Fibroblast of skin of left quadriceps (primary cell): ENCODE measurements at places on chromosomes 3 and 15.

- no peak for DNase-seq
Measured at GRCh38 chr15:71573599-71573998, 236.8 kb upstream of the NR2E3 start.

DNA sequence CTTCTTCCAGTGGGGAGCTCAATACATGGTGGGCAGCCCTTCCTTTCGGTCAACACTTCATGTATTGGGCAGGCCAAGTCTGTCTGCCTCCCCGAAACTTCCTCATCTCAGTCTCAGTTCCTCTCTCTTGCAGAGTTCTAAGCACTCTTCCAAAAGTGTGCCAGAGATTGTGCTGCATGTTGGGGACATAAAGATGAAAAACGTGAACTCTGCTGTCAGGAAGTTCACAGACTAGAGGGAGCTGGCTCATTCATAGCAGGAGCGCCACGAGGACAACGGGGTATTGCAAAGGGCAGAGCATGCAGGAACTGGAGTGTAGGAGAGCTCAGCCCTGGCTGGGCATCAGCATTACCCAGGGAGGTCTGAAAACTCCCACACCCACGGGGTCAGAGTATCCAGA lies 15.3 kb upstream of the EPHB3 start:
- DNase-seq = no peak

DNA sequence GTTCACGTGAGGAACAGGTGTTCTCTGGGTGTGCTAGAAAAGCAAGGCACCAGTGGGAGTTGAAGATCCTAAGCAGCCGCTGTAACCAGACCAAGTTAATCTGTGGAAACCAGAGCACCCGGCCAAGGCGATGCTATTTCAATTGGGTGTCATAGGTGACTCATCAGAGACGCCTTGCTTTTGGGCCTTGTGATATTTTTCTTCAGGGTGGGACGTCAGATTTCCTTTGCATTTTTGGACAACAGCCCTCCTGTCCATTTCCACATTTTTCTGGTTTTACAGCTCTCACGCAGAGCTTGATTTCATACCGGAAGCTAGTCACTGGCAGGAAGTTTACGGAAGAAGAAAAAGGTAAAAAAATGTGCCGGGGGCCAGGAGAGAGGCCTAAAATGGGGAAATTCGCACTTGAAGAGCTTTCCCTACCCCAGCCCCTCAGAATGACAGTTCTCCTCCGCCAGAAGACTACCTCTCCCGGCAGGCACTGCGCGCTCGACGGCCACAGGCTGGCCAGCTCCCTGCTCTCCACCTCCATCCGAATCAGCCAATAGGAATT lies 471 bp upstream of the KBTBD8 start:
- DNase-seq = no peak

- DNase-seq = no peak
Measured at GRCh38 chr15:50735156-50735555, 30.4 kb downstream of the SPPL2A start.

GRCh38 chr3:114855839-114856238 lies 291.2 kb downstream of the ZBTB20 start:
- DNase-seq = no peak
